ENCODE measurements at places on chromosomes 11 and 22.

- no peak for DNase-seq
These were observed 2.3 kb upstream of the WEE1 start for GRCh38 chr11:9571071-9571762.

DNA sequence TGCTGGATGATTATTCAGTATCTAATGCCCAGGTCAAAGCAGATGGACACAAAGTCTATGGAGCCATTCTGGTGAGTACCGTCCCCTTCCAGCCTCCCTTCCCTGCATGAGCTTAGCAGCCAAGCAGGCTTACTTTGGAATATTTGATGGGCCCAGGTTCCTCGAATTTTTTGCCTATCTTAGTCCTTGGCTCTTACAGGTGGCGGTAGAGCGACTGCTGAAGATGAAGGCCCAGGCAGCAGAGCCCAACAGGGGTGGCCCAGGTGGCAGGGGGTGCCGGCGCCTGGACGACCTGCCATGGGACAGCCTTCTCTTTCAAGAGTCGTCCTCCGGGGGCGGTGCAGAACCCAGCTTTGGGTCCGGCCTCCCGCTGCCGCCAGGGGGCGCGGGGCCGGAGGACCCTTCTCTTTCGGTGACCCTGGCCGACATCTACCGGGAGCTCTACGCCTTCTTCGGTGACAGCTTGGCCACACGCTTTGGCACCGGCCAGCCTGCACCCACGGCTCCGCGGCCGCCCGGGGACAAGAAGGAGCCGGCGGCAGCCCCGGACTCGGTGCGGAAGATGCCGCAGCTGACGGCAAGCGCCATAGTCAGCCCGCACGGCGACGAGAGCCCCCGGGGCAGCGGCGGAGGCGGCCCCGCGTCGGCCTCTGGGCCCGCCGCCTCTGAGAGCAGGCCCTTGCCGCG is 741 bp upstream of the TMEM179B start:
- peak; percentile 73 for DNase-seq

GRCh38 chr22:41447435-41448188 is 1.0 kb upstream of the TOB2 start:
- DNase-seq, result no peak

GRCh38 chr11:106172386-106172991 is 95.0 kb downstream of the AASDHPPT start:
- DNase-seq, result no peak

DNA sequence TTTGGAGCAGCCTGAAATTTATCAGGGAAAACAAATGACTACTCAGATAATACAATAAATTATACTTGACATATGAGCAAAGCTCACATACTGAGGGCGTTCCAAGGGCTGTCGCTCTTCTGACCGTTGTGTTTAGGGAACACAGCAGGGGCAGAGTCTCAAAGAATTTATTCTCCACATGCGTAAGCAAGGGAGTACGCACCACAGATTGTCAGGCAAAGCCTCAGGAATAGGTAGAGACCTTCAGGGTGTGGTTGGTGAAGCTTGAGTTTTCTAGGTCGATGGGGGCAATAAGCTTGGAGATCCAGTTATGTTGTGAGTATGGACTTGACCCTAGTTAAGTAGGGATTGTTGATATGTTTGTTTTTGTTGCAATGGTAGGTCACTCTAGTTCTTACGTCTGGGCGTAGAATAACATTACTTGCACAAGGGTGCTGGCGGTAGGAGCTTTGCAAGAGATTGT is 830 bp downstream of the ACAT1 start:
- no peak for DNase-seq

GRCh38 chr11:120334894-120335462 is 1.2 kb upstream of the ARHGEF12 start:
- peak; percentile 42 for DNase-seq

- DNase-seq, result no peak
These were observed 28.2 kb downstream of the OR10D3 start for GRCh38 chr11:124211321-124211720.

- no peak for DNase-seq
These were observed 175.2 kb downstream of the NAV2 start for GRCh38 chr11:19887842-19888241.

- no peak for DNase-seq
These were observed 128.4 kb downstream of the OPCML start for GRCh38 chr11:133403900-133404299.

GRCh38 chr22:49140911-49141665 is 686.6 kb downstream of the BRD1 start:
- no peak for DNase-seq

DNA sequence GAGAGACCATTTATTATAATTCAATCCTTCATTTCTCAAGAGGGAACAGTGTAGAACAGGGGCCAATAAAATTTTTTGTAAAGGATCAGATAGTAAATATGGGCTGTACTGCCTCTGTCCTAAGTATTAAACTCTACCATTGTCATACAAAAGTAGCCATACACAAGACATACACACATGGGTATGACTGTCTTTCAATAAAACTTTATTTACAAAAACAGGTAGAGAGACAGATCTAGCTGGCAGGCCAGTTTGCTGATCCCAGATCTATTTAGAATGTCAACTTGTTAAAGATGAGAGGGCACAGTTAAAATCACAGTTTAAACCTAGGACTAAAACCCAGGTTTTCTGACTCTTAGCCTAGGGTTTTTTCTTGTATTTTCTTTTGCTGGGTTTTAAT is 16.7 kb downstream of the TRAF6 start:
- DNase-seq, result no peak

GRCh38 chr11:71420455-71421241 is 27.5 kb downstream of the DHCR7 start:
- DNase-seq, result no peak

- DNase-seq, result no peak
These were observed 32.7 kb upstream of the CELSR1 start for GRCh38 chr22:46569848-46570695.

DNA sequence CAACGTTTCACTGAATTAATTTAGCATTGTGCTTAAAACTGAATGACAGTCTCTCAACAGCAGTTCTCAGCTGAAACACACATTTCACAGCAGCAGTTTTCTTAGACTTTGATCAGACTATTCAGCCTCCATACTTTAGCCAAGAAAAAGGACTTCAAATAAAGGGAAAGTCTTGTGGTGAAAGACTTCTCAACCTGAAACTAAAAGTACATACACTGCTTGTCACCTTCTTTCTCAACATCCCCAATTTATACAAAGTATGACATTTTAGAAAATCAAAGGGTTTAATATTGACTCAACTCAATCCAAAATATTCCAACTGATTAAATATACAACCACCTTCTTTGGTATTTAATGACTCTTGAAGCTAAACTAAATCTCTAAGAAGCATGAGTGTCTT is 419.0 kb downstream of the LRRC4C start:
- no peak for DNase-seq

DNA sequence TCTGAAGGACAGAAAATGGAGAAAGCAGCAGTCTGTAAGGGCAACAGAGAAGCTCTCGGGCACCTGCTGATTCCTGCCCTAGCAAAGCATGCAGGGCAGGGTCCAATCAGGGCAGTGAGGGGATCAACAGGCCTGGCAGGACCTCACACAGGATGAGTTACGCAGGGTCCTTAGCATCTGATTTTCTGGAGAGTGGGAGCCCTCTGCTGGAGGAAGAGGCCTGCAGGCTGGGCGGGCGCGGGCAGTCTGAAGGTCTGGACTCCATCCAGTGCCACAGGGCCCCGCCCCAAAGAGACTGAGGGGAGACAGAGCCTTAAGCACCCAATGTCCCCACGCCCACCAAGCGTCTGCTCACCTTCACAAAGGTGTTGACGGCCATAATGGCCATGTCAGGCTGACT is 28.9 kb downstream of the AP1B1 start:
- no peak for DNase-seq

- DNase-seq, result no peak
These were observed 20.3 kb downstream of the DKK3 start for GRCh38 chr11:11988099-11988651.

GRCh38 chr11:490186-490929 is 16.7 kb downstream of the RNH1 start:
- DNase-seq, result no peak

- DNase-seq, result no peak
These were observed 74.2 kb downstream of the MYO7A start for GRCh38 chr11:77201991-77202841.

DNA sequence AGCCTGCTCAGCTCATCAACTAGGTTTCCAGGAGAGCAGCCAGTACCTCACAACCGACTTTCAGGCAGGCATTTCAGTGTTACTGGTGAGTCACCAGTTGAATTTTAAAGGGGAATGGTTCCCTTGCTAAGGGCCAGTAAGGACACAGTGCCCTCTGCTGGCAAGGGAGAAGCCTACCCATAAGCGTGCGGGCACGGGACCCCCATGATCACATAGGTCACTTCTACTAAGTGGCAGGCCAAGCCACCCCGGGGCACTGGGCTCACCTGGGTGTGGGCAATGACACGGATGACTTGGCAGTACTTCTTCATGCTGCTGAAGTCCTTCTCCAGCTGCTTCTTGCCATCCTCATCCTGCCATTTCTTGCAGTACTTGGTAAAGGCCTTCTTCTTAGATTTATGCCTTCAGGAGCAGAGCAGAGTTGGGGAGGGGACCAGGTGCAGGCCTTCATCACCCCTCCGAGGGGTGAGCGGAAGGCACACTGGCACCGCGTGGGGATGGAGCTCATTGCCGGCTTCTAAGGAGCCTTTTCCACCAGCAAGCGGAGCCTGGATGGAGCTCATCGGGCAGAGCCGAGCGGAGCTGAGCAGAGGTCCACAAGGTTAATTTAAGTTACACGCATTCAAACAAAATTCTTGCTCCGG is 2.9 kb downstream of the RPL3 start:
- DNase-seq, result peak; percentile 67

- DNase-seq, result no peak
These were observed 1.2 kb downstream of the MS4A4E start for GRCh38 chr11:60241786-60242185.

DNA sequence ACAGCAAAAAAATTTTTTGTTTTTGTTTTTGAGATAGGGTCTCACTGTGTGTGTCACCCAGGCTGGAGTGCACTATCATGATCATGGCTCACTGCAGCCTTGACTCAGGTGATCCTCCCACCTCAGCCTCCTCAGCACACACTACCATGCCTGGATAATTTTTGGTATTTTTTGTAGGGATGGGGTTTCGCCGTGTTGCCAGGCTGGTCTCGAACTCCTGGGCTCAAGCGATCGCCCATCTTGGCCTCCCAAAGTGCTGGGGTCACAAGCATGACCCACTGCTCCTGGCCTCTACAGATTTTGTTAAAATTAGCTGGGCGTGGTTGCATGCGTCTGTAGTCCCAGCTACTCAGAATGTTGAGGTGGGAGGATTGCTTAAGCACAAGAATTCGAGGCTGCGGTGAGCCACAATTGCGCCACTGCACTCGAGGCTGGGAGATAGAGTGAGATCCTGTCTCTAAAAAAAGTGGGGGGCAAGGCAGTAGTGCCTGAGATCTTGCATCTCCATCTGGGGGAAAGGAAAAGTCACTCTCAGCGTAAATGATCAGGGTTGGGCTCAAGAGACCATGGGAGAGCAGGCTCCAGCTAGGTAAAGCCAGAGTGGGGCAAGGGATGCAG is 10.6 kb upstream of the DGKZ start:
- DNase-seq, result no peak

GRCh38 chr11:96113193-96113681 is 189.3 kb upstream of the MTMR2 start:
- DNase-seq, result no peak

GRCh38 chr11:77967121-77967520 is 27.3 kb downstream of the INTS4 start:
- DNase-seq, result no peak

- no peak for DNase-seq
These were observed 107.8 kb downstream of the CYP2R1 start for GRCh38 chr11:14784230-14784629.

DNA sequence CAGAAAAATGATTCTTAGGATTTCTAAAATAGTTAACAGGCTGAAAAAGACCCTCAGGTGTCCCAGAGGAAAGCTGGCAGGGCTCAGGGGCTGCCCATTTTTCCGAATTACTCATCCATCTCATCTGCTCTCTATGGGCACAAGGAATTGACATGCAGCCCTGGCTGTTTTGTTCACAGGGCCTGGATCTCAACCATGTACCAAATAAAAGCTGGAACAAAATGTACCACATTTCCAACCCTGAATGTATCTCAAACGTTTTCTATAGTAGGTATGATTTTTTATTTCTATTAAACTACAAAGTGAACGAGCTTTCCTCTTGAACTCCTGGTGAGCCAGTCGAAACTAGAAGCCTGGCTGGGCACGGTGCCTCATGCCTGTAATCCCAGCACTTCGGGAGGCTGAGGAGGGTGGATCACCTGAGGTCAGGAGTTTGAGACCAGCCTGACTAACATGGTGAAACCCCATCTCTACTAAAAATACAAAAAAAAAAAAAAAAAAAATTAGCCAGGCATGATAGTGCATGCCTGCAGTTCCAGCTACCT is 43.8 kb upstream of the RASD2 start:
- no peak for DNase-seq

GRCh38 chr11:44488165-44488965 is 77.1 kb upstream of the CD82 start:
- DNase-seq, result no peak

DNA sequence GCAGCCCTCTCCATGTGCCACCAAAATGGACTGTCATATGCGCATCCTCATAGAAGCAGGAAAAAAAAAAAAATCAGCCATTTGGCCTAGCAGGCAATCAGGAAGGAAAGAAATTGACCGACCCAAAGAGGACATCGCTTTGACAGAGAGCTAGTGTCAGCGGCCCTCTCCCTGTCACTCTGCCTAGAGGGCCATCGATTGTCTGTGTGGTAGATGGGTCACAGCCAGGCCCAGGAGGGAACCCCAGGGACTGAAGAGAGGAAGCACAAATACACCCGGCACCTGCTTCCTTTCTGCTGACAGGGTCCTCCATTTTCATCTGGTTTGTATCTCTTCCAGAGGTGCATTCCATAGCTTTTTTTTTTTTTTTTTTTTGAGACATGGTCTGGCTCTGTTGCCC is 21.8 kb downstream of the VPS37C start:
- DNase-seq, result no peak

DNA sequence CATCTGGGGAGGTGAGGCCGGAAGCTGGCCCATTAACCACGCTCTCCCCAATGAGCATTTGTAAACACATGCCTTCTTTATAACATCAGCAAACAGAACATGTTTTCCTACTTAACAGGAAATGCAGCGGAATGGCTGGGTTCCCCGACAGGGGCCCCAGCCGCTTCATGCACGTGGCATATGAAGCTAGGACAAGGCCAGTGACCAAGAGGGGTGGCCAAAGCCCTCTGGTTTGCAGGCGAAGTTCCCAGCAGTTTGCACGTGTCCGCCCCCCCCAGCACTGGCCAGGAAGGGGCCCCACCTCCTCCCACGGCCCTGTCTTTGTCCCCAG is 38.7 kb upstream of the LINC01488 start:
- DNase-seq, result no peak

DNA sequence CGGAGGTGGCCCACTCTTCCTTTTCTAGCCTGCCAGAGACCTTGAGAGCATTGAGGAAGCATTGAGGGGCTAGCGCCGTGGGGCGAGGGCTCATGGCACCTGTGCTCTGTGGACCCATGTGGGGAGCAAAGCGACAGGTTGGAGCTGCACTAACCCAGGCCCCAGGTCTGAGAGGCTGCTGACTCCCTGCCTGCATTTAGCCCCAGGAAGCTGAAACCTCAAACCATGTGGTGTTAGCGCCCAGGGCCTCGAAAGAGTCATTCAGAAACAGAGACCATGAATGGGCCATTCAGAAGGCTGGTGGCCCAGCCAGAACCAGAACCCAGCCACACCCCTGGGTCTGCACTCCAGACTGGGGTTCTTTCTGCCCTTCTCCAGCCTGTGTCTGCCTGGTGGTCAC is 88.6 kb downstream of the BCR start:
- DNase-seq, result no peak
